Vagina (tissue), 2 donors: ENCODE measurements at places on chromosomes 7 and 10.
A peak's percentile ranks its signal among the peaks of the same experiment; 100 is the strongest.

GRCh38 chr7:85101347-85101746, 85.5 kb downstream of the SEMA3D start:
- H3K27ac ChIP-seq, result no peak overlapping the region
- DNase-seq, result no peak
- no peaks in the 10 kb centered on the region for H3K36me3 ChIP-seq
- H3K27me3 ChIP-seq, result no peaks in the 10 kb centered on the region

- no peaks in the 10 kb centered on the region for H3K36me3 ChIP-seq
- H3K4me3 ChIP-seq, result peak overlapping the region; percentile 41
- peaks cover 7% of the 10 kb centered on the region for H3K27me3 ChIP-seq
- no peak overlapping the region for H3K27ac ChIP-seq
Measured at GRCh38 chr10:102230861-102231356, 4.8 kb downstream of the ELOVL3 start.

DNA sequence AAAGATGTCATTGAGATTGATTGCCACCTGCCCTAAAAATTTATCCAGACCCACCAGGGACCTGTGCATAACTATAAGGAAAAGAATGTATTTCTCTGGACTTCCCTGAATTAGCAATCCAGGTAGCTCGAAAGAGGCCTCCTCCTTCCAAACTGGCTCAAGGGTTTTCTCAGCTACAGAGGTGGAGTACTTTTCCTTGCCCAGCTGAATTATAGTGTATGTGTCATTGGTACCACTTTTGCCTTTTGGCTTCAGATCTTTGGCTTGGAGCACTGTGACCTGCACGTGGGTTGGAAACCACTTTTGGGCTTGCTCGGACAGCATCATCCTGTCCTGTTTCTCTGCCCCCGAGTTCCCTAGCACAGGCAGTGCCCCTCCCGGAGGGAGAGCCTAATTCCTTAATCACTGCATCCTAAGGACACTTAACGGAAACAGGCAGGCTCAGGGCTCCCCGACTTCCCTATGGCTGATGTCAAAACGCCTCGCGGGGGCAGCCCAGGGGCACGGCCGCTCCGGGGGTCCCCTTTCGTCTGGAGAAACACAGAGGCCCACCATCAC, 825 bp downstream of the RAB11FIP2 start:
- H3K4me3 ChIP-seq, result peak overlapping the region; percentile 94
- H3K27ac ChIP-seq, result peak overlapping the region; percentile 93
- H3K27me3 ChIP-seq, result no peaks in the 10 kb centered on the region
- peaks cover 30% of the 10 kb centered on the region for H3K4me1 ChIP-seq

DNA sequence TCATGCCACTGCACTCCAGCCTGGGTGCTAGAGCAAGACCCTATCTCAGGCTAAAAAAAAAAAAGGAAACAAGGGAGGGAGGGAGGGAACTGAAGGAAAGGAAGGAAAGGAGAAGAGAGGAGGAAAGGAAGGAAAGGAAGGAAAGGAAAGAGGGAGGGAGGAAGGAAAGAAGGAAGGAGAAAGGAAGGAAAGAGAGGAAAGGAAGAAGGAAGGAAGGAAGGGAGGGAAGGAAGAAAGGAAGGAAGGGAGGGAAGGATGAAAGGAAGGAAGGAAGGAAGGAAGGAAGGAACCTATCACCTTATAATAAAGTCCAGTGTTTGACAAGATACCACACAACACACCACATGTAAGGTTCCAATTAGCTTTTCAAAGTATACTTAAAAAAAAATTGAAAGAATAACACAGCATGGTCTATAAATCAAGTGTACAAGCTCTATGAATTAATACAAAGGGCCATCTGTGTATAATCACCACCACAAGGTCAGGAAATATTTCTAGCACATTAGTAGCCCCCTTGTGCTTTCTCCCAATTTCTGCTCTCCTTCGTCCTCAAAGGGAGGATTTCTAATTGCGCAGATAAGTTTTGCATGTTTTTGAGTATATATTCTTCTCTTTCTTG, 26.4 kb downstream of the RNF216 start:
- H3K4me1 ChIP-seq, result peaks cover 22% of the 10 kb centered on the region
- H3K27ac ChIP-seq, result peak overlapping the region; percentile 42
- H3K27me3 ChIP-seq, result no peaks in the 10 kb centered on the region
- DNase-seq, result no peak
- peaks cover 27% of the 10 kb centered on the region for H3K36me3 ChIP-seq

DNA sequence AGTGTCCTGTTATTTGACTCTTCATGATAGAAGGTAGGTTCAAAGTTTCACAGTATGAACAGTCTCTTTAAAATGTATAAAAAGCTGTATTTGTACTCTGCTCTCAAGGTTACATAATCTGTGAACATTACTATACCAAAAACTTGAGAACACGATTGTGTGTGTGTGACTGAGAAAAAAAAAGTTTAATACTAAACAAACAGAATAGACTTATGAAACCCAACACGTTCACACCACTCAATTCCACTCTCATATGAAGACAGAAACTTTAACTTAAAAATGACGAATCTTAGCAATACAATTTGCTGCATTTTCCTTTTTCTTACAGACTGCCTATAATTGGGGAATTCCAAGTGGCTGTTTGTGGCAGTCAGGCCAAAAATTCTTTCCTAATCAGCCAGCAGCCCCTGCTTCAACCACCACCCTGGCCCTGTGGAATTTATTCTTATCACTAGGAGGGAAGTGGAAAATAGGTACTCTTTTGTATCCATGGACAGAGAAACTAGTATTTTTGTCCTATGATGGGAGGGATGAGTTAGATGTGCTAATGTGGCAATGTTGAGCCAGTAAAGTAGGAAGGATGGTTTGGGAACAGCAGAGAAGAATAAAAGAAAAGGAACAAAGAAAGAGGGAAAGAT, 42.8 kb downstream of the MINDY3 start:
- no peaks in the 10 kb centered on the region for H3K27me3 ChIP-seq
- H3K36me3 ChIP-seq, result peaks cover 26% of the 10 kb centered on the region
- no peak overlapping the region for H3K27ac ChIP-seq
- H3K4me3 ChIP-seq, result no peak overlapping the region
- no peak for DNase-seq

DNA sequence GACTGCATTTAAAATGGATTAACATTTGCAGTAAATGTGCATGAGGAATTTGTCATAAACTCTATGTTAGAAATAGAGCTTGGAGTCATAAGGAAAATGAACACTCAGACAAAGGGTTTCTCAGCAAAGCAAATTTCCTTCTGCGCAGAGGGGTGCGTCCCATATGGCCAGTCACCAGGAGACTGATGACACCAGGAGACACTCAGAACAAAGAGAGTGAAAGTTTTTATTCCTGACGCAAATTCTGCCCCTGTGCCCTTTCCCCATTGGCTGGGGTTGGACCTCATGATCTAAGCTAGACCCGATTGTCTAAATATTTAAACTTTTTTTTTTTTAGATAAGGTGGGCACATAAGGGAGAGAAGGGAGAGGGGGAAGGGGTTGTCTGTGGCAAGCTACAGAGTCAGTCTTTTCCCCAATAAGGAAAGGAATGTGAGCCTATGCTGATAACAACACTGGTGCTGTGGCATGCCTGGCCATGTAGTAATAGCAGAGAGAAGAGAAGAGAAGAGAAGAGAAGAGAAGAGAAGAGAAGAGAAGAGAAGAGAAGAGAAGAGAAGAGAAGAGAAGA, 202.0 kb downstream of the POM121L12 start:
- no peak for DNase-seq
- no peaks in the 10 kb centered on the region for H3K36me3 ChIP-seq
- H3K4me3 ChIP-seq, result no peak overlapping the region
- H3K27me3 ChIP-seq, result no peaks in the 10 kb centered on the region

- H3K27me3 ChIP-seq, result no peaks in the 10 kb centered on the region
- no peak for DNase-seq
- H3K4me3 ChIP-seq, result no peak overlapping the region
Measured at GRCh38 chr7:1314021-1314907, 81.6 kb downstream of the UNCX start.

- no peaks in the 10 kb centered on the region for H3K4me1 ChIP-seq
- H3K4me3 ChIP-seq, result no peak overlapping the region
- H3K27ac ChIP-seq, result no peak overlapping the region
- no peaks in the 10 kb centered on the region for H3K27me3 ChIP-seq
- no peaks in the 10 kb centered on the region for H3K36me3 ChIP-seq
Measured at GRCh38 chr7:56121440-56121839, 5.2 kb upstream of the NUPR2 start.

DNA sequence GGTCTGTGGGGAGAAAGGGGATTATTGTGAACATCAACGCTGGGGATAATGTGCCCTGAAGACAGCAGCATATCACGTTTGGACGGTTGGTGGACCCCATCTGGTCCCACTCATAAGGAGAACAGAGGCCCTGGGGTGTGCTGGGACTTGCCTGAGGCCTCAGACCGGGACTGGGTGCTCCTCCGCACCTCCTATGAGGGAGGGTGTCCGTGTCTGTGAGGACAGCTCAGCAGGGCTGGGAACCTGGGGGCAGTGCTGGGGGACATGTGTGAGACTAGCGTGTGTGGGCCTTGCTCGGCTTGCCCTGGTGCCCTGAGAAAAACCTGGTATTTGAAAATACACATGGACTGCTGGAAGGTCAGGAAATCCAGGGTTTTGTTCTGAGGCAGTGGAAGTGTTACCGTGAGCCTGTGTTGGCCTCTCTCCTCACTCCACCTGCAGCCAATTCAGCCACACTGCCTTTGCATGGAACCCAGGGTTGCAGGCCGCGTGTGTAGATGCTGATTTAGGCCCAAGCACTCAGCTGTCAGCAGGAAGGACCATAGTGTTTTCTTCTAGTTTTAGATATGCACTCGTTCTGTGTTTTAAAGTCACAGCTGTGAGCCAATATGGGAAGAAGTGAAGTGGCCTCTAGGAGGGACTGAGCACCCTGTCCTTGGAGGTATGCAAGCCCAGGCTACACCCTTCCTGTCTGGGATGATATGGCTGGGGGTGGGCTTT, 13.4 kb upstream of the SH2D4B start:
- no peaks in the 10 kb centered on the region for H3K36me3 ChIP-seq
- no peak for DNase-seq
- no peak overlapping the region for H3K4me3 ChIP-seq
- peaks cover 23% of the 10 kb centered on the region for H3K4me1 ChIP-seq

- H3K27me3 ChIP-seq, result no peaks in the 10 kb centered on the region
- DNase-seq, result no peak
- H3K4me3 ChIP-seq, result no peak overlapping the region
- no peaks in the 10 kb centered on the region for H3K4me1 ChIP-seq
- H3K36me3 ChIP-seq, result no peaks in the 10 kb centered on the region
- H3K27ac ChIP-seq, result no peak overlapping the region
Measured at GRCh38 chr7:138727336-138728099, 26.4 kb upstream of the SVOPL start.

DNA sequence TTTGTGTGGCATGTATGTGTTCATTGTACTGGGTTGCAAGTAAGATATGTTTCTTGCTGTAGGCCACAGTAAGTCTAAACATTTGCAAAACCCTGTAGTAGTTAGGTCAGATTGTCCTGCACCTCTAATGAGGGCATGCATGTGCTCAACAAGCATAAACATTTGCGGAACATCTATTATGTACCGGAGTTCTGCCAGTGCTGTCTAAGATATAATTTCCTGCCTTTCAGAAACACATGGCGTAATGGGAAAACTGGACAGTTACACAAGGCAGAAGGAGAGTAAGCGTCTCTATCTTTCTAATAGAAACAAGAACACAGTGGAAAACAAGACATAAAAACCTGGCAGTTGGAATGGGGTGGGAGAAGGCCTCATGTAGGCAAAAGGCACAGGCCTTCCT, 2.8 kb downstream of the ABCB8 start:
- peaks cover 23% of the 10 kb centered on the region for H3K36me3 ChIP-seq
- H3K4me3 ChIP-seq, result no peak overlapping the region
- H3K27ac ChIP-seq, result no peak overlapping the region
- H3K4me1 ChIP-seq, result peaks cover 21% of the 10 kb centered on the region
- no peaks in the 10 kb centered on the region for H3K27me3 ChIP-seq

DNA sequence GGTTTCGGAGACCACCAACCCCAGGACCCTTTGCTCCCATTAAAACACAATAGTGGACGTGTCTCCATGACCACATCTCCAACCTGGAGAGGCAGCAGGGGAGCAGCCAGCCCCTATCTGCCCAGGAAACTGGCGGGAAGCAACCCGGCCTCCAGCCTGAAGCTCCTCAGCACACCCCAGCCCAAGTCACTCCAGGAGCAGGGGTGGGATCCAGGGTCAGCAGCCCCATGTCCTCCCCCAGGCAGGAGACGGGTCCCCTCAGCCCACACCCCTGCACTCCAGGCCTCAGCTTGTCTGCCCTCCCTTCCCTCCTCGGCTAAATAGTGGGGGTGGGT, 601 bp downstream of the ADAM8 start:
- H3K27me3 ChIP-seq, result no peaks in the 10 kb centered on the region
- peaks cover 25% of the 10 kb centered on the region for H3K36me3 ChIP-seq
- DNase-seq, result no peak
- peak overlapping the region; percentile 30 for H3K4me3 ChIP-seq

DNA sequence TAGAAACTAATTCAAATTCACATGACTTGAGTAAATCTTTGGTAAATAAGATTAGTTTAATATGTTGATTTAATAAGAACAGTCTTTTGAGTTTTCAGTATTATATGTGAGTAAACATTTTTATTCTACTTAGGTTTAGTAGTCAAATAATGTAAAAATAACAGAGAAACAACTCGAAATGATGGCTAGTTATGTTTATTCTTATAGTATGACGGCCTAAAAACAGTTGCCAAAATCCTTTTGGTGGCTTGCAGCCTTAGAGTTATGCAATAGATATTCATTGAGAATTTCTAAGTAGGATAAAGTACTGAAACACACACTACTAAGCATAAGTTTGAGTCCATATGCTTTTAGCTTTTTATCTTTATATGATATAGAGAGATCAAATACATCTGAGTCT, 184.8 kb downstream of the GNAI1 start:
- no peak overlapping the region for H3K27ac ChIP-seq
- no peaks in the 10 kb centered on the region for H3K27me3 ChIP-seq
- no peak for DNase-seq
- H3K4me3 ChIP-seq, result no peak overlapping the region
- H3K36me3 ChIP-seq, result no peaks in the 10 kb centered on the region
- no peaks in the 10 kb centered on the region for H3K4me1 ChIP-seq

- no peak for DNase-seq
- H3K27me3 ChIP-seq, result no peaks in the 10 kb centered on the region
- H3K4me3 ChIP-seq, result peak overlapping the region; percentile 29
- no peaks in the 10 kb centered on the region for H3K36me3 ChIP-seq
- peak overlapping the region; percentile 45 for H3K27ac ChIP-seq
Measured at GRCh38 chr7:28389504-28390395, 22.6 kb upstream of the CREB5 start.

DNA sequence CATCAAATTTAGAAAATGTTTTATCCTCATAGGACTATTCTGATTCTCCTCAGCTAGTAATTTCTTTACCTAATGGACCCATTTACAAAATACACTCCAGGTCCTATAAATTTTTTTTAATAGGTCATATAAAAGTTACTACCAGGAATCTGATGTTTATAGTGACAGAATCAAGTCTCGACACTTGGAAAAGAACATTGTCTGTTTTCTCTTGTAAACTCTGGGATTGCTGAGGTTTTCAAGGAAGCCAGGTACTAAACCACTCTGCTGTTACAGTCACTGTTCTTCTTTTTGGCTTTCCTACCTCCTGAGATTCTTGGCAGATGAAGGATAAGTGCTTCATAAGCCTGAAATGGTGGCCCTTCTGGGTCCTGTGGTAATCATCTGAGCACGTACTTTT, 493.1 kb downstream of the AUTS2 start:
- H3K4me3 ChIP-seq, result no peak overlapping the region
- no peak overlapping the region for H3K27ac ChIP-seq
- H3K36me3 ChIP-seq, result no peaks in the 10 kb centered on the region
- H3K27me3 ChIP-seq, result no peaks in the 10 kb centered on the region

- no peaks in the 10 kb centered on the region for H3K27me3 ChIP-seq
- H3K4me3 ChIP-seq, result no peak overlapping the region
- H3K36me3 ChIP-seq, result no peaks in the 10 kb centered on the region
- DNase-seq, result no peak
Measured at GRCh38 chr10:102678842-102679289, 34.6 kb downstream of the TRIM8 start.
